ENCODE measurements at places on chromosomes 6 and 20.

GRCh38 chr20:32612351-32613191 lies 27.4 kb upstream of the NOL4L start:
- no peak for DNase-seq

DNA sequence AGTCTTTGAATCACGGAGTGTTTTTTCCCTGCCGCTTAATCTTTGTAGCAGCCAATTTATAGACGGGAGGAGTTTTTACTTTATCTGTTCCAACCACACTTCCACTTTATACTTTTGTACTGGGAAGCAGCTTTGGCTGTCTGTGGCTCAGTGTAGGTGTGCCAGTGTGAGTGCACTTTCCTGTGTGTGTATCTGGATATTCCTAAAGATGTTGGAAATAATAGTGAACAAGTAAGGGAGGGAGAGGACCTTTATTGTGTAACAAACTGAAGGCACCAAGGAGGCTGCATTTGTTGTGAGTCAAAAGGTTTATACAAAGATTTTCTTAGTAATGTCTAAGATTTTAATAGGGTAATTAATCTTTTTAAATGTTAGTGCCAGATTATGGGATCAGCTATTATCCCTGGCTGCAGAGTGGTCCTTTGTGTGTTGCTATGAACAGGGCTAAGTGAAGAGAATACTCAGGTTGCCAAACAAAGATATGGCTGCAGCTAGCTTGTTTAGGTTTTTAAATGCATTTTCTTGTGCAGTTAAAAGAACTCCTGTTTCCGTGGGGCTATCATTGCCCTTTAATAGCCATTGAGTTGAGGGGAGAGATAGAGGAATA lies 226.3 kb downstream of the RNF144B start:
- no peak for DNase-seq

DNA sequence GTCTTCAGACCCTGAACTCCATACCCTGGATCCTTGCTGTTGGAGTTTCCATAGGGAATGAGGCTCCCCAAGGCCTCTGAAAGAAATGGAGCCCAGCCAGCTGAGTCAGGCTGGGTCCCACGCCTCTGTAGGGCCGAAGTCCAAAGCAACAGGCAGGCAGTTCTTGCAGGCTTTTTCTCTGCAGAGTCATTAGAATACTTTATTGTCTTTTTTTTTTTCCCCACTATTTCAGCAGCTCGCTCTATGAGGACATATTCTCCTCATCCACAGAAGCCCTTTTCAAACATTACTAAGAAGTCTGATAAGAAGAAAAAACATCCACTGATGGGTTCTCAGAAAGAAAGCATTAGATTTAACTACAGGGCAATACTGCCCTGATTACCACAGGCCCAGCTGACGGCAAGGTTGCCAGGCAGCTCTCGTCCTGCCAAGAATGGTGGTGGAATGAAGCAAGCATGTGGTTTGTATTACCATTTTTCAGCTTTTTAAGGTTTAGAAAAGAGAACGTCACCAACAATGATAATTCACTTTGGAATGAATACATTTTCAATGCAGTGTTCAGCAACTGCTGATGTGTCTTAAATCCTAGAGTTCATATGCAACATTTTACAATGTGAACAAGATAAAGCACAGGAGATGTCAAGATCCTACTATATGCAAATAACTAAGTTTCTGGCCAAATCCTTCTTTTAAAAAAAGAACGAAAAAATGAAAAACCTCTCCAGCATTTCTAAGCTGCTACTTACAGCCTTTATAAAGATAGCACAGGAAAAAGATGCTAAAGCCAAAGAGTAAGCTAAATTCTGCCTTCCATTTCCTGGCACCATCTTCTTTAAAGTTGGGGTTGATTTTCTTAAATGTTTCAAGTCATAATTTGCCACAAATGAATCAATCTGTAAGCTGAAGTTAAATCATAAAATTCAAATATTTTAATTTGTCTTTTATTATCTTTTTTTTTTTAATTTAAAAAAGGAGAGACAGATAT lies 223.6 kb upstream of the CITED2 start:
- peak; percentile 98 for DNase-seq

- DNase-seq = peak; percentile 4
Observed at GRCh38 chr20:20450521-20450920, 82.6 kb downstream of the INSM1 start.

DNA sequence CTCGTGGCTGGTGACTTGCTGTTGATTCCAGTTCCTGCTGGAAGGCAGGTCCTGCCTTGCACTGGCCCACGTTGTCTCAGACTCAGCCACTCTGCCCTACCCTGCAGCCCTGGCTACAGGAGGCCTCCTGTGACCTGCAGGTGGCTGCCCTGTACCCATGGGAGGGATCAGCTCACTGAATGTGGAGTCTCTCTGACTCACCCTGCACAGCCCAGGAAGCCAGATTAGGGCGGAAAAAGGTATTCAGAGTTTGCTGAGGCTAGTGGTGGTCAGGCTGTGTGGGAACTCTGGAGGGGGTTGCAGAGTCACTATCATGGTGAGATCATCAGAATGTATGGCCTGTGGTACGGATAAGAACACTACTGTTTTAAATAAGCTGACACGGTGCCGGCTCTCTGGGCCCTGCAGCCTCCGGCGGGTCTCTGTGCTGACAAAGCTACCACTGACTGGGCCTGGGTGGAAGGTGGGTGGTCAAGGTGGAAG lies 24.7 kb upstream of the PYGB start:
- peak; percentile 91 for DNase-seq

- DNase-seq = no peak
Observed at GRCh38 chr6:5813625-5814027, 193.1 kb downstream of the NRN1 start.

- no peak for DNase-seq
Observed at GRCh38 chr6:41214559-41215238, 13.4 kb upstream of the TREML4 start.

DNA sequence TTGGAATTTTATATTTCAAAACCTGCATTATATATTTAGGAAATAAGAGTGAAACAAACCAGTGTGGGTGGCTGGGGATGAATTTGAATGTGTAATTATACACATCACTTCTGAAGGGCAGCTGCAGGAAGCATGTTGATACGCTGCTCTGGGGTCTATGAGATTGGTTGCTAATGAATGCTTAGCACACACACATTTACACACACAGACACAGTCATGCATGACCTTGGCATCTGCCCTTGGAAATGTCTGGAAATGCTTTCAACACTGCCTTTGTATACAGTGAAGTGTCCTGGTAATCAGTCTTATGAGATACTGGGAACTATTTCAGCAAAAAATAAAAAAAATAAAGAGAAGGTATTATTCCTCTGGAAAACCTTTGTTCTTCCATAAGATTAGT lies 83.4 kb downstream of the ELOVL4 start:
- DNase-seq = no peak

GRCh38 chr6:7902221-7902620 lies 8.4 kb downstream of the TXNDC5 start:
- no peak for DNase-seq

GRCh38 chr20:11378252-11378651 lies 539.4 kb upstream of the BTBD3 start:
- DNase-seq = no peak

- no peak for DNase-seq
Observed at GRCh38 chr6:96276305-96276704, 245.3 kb upstream of the UFL1 start.

DNA sequence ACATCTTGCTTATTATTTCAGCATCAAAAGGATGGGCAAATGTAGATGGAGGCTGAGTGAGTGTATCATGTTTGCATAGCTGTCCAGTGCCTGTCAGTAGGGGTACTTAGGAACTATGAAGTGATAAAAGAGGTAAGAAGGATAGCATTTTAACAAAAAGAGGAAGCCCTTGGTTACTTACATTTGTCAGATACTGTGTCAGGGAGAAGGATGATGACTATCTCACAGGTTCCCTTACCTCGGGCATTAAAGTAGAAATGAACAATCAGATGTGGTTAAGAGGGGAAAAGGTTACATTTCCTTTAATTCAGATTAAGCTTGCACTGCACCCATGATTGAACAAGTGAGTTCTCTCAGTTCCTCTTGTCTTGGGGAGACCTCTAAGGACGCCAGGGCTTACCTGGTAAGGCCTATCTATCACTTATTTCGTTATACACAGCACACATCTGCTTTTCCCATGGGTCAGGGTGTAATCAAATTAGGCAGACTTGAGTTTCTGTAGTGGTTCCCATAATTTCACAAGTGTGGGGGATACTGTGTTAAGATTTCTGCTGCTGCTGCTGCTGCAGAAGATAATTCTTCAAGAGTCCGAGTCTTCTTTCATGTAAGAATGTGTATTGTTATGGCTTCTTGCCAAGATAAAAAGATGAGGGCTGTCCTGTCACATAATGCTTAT lies 4.5 kb downstream of the FOXO3 start:
- DNase-seq = peak; percentile 22

DNA sequence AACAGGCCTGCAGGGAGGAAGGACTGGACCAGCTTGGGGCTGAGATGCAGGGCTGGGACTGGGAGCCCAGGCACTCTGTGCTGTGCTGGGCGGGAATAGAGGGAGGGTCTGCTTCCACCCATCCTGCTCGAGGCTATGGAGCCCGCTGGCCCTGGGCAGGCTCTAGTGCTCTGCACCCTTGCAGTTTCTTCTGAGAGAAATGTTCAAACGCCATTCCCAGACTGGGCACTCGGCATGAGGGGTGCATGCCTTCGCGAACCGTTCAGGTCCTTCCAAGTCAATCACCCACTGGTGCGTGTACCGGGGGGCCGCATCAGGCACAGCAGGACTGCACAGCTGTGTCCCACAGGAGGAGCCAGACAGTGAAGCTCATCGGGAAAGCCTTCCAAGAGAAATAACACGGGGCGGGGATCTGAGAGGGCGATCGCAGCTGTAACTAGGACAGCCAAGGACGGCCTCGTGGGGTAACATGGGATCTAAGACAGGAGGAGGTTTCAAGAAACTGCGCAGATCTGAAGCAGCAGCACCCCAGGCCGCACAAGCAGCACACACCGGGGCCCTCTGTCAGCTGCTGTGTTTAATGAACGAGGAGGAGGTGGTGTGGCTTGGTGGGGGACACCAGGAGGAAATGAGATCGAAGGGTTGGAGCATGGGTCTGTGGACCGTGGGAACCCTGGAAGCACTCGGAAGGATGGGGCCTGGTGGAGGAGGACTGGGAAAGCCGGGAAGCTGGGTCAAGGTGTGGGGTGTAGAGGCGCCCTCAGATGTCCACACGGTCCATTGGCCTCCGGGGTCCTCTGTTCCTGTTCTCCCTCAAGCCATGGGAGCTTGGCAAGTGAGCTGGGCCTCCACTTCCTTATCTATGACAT lies 26.1 kb upstream of the PYGB start:
- no peak for DNase-seq

DNA sequence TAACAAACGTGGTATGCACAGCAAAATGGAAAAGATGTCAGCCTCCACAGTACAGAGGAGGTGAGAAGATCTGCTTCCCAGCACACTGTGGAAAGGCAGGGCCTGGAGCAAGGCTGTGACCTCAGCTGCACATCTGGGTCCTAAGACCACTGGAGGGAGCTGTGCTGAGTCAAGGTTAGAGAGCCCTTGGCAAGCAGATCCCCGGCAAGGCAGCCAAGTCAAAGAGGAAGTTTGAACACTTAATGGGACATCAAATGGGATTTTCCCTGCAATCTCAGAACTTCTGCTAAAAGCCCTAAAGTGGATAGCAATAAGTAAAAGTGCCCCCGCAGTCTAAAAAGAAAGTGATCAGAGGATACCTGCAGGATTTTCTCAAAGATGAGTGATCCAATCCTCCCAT lies 39.5 kb downstream of the UNC5CL start:
- DNase-seq = peak; percentile 37

GRCh38 chr20:53582574-53583351 lies 10.9 kb downstream of the ZNF217 start:
- DNase-seq = peak; percentile 88

DNA sequence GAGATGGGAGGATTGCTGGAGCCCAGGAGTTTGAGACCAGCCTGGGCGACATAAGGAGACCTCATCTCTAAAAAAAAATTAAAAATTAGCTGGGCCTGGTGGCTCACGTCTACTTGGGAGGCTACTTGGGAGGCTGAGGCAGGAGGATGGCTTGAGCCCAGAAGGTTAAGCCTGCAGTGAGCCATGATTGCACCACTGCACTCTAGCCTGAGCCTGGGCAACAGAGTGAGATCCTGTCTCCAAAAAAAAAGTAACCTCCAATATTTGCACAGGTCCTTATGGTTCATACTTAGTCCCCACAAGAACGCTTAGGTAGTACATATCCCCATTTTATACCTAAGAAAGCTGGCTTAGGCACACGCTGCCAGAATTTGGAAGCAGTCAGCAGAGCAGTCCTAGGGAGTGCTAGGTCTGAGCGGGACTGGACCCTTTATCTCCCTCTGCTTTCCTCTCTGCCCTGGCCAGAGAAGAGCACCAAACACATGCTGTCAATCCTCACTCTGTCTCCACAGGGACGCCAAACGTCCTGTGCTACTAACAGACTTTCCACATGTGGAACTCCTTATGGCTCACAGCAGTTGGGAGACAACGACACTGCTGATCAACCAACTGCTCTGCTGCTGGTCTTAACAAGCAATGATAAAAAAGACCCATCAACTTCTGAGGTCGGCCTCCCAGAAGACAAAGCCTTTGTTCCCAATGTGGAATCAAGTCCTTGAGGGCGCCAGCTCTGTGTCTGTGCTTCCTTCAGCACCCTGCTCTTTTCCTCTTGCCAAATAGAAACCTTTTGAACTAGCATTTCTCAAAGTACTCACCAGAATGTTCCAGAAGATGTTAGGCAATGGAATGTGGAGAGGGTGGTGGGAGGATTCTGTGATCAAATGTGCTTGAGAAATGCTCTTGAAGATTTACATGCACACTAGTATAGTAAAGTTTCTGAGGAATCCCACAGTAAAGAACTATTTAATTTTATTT lies 226.3 kb upstream of the DTNBP1 start:
- DNase-seq = peak; percentile 28

DNA sequence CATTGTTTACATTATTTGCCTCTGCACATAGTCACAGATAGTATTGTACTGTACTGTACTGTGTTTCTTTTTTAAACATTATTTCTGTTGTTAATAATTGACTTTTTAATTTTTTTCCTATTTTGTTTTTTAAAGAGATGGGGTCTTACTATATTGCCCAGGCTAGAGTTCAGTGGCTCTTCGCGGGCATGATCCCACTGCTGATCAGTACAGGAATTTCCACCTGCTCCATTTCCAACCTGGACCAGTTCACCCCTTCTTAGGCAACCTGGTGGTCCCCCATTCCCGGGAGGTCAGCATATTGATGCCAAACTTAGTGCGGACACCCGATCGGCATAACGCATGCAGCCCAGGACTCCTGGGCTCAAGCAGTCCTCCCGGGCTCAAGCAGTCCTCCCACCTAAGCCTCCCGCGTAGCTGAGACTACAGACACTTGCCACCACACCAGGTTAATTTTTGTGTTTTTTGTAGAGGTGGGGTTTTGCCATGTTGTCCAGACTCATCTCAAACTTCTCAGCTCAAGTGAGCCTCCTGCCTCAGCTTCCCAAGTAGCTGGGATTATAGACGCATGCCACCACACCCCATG lies 47.5 kb downstream of the PTPN1 start:
- DNase-seq = no peak

GRCh38 chr6:111427341-111428116 lies 55.5 kb downstream of the REV3L start:
- peak; percentile 84 for DNase-seq

All from fibroblast of skin of abdomen (primary cell).